Astrocyte (in vitro differentiated cells and primary cell): ENCODE measurements at places on chromosomes 5 and 9. TPM values are rescaled to one million over a fixed set of nuclear protein-coding genes. Genes with fewer than 3 reads are reported as not detected.

Gene CSF1R
- total RNA-seq: 1.4 and 1.6 TPM in 2 replicates

Gene PCDHA1
- not detected in 2 replicates for total RNA-seq

Gene PFN3
- not detected in 2 replicates for total RNA-seq

Gene PRRC2B
- 260 and 292 TPM in 2 replicates for total RNA-seq

Gene PTGDS
- 5.0 and 5.6 TPM in 2 replicates for total RNA-seq

Gene C7
- total RNA-seq: 0.66 TPM in 1 of 2 replicates, not detected in the other

Gene SPINK6
- not detected in 2 replicates for total RNA-seq

Gene EQTN
- not detected in 2 replicates for total RNA-seq

Gene PLPPR1
- total RNA-seq: not detected in 2 replicates

Gene ANKH
- total RNA-seq: 15.8 and 20.3 TPM in 2 replicates

Gene ACOT12
- total RNA-seq: 0.09 TPM in 1 of 2 replicates, not detected in the other

Gene NSG2
- total RNA-seq: 0.09 and 0.38 TPM in 2 replicates

Gene SLC25A2
- total RNA-seq: 0.19 and 0.25 TPM in 2 replicates

Gene MARVELD2
- total RNA-seq: 10.1 and 10.6 TPM in 2 replicates

Gene CDH12
- not detected in 2 replicates for total RNA-seq

Gene NUTM2G
- not detected in 2 replicates for total RNA-seq

Gene CTNNA1
- 312 and 359 TPM in 2 replicates for total RNA-seq

Gene PCA3
- total RNA-seq: not detected in 2 replicates

Gene STXBP1
- total RNA-seq: 39.6 and 45.4 TPM in 2 replicates

Gene FGFR4
- total RNA-seq: 3.8 and 4.8 TPM in 2 replicates

Gene FGF10
- total RNA-seq: not detected in 2 replicates

Gene CYLC2
- total RNA-seq: not detected in 2 replicates

Gene BHMT2
- total RNA-seq: not detected in 2 replicates

Gene PCDHGB3
- 0.10 and 0.14 TPM in 2 replicates for total RNA-seq

Gene CAMK2A
- 1.2 and 1.6 TPM in 2 replicates for total RNA-seq

Gene BNC2
- total RNA-seq: 38.0 and 47.4 TPM in 2 replicates

Gene FSD1L
- 4.7 and 7.0 TPM in 2 replicates for total RNA-seq

Gene KLHL3
- 8.9 and 11.8 TPM in 2 replicates for total RNA-seq

Gene PAM
- total RNA-seq: 259 and 301 TPM in 2 replicates

Gene FAM169A
- 9.1 and 11.9 TPM in 2 replicates for total RNA-seq

Gene PTPRD
- total RNA-seq: 84.0 and 88.1 TPM in 2 replicates

Gene ARID3C
- total RNA-seq: 0.16 and 0.19 TPM in 2 replicates

Gene COQ4
- total RNA-seq: 31.4 and 31.5 TPM in 2 replicates
